Left renal cortex interstitium (tissue), 4 donors: ENCODE measurements at places on chromosomes 7 and 10.

DNA sequence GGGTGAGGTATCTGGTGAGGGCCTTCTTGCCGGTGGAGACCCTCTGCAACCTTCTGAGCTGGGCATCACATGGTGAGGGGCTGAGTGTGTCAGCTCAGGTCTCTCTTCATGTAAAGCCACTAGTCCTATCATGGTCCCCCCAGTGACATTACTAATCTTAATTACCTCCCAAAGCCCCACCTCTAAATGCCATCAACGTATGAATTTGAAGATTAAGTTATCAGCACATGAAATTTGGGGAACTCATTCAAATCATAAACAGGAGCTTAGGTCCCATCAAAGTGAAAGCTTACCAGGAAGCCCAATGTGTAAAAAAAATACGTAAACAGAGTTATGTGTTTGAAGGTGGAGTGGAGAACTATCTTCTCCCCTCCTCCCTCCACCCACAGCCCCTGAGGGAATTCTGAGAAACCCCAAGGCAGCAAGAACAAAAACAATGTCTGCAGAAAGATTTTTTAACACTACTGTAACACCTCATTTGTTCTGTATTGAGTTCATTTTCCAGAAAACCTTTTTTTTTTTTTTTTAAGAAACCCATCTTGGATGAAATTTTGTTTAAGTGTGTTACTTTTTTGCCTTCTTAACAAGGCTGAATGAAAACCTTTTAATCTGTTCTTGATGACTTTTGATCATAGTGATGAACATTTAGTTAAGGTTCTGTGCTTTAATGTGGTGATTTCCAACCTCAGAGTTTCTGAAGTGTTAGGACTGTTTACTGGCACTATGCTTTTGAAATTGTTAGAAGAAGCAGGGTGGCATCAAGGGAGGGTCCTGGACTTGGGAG is 19.1 kb upstream of the PCGF5 start:
- DNase-seq, result no peak

DNA sequence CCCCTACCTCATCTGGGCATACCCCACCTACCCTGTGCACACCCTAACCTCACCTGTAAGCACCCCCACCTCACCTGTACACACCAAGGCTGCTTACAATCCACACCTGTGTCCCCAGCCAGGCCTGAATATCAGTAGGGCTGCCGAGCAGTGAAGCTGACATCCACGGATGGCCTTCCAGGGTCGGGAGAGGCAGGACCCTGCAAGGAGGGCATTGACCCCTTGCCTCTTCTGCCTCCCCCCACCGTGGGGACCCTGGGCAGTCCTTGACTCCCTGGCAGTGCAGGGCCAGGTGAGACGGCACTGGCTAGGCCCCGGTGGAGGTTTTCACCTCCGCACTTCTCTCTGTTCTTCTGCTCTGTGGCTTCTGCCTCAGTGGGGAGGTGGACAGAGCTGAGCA is 37.6 kb upstream of the ELFN1 start:
- no peak for DNase-seq

DNA sequence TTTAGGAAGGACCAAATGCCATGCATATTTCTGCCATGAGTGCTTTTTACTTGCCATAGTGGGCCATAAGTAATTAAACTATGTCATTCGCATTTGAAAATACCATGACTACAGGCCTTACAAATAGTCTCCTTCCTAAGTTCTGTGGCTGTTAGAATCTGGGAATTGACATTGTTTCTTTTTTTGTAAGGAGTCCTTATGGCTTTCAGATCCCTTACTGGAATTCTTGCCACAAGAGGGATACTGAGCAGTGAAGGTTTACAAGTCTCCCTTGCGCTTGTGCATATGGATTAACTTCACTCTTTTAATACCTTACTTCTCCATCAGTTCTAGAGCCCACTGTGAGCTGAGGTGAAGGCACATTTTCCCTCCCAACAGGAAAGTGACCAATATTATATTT is 166.0 kb downstream of the NRG3 start:
- no peak for DNase-seq

DNA sequence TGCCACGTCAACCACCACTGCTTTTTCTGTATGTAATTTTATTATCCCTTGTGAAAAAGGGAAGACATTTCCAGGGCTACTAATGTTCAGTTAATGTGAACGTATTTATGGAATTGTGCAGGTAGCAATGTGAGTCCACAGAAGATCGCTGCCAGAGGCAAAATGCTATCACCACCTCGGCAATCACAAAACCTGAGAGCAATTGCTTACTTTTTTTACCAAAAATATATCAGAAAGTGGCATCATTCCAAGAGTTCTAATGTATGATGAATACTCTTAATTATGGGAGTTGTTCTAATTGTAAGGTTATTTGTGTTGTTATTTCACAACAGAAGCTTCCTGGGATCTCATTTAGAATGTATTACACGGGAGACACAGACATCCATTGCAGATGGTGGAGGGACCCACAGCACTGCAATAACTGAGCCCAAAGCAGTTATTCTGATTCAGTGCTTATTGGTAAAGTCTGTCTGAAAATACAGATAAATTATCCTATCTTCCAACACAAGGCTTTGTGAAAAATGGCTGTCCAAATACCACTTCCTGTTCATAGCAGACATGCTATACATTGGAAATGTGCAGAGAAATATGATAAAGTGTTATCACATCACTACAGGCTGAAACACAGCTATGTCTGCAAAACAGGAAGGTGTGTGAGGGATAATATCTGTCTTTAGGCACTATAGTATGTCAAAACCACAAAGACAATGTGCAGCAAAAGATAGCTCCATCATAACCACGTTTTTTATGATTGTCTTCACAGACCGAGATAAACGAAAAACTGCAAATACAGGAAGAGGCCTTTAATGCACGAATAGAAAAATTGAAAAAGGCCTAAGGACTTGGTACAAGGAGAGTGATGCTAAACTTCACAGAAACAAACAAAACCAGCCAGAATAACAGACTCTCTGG is 102.7 kb downstream of the CABCOCO1 start:
- no peak for DNase-seq

- no peak for DNase-seq
These were observed 207.7 kb downstream of the ZEB1 start for GRCh38 chr10:31526681-31527080.

DNA sequence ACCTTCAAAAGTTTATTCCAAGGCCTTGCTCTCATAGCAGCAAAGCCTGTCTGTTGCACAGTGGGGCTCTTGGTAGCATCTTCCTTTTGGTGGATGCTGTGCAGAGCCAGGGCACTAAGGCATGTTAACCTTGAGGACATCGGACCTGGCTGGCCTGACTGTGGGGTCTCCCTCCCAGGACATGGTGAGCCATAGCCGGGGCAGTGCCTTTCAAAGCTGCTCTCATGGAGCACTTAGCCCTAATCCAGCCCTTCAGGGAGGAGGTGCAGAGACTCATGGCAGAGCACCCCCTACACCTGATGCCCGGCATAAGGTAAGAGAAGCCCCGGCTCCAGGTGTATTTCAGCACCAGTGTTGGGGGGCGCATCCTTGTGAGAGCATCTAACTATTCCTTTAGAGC is 941.4 kb upstream of the ZNF722 start:
- no peak for DNase-seq
